ENCODE measurements at places on chromosomes 12 and 14.
A peak's percentile ranks its signal among the peaks of the same experiment; 100 is the strongest.

GRCh38 chr14:100810861-100811461, 15.0 kb upstream of the MEG3 start:
- DNase-seq = no peak

- no peak for DNase-seq
Observed at GRCh38 chr14:90460136-90460535, 63.3 kb downstream of the CALM1 start.

- DNase-seq = no peak
Observed at GRCh38 chr12:1619587-1619986, 9.4 kb upstream of the WNT5B start.

DNA sequence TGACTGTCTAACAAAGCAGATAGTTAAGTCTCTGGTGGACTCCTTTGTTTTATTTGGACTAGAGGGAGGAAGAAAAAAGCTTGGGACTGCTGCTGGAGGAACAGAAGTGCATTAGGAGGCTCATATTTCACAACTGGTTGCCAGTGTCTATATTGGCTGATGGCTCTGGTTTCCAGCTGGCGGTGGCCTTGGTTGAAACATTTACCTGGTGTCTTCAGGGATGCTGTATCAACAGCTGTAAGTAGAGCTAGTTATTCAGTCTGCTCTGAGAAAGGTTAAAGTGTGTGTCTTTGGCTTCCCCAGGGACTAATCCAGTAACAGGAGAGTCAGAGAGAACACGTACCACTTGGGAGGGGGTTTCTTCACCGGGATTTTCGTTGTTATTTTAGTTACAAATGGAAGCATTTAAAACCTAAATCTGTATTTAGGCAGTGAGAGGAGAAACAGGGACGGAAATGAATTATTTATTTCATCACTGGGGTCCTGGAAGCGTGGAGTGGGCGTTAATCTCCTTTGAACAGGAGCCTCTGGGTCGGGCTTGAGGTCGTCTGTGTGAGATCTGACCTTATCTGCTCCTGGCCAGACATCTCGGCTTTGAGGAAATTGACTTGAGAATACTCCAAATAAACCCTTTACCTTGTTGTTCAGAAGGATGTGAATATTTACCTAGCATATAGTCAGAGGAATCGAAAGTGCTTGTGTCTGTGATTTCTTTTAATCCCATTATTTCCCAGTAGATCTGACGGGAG, 149.9 kb downstream of the NRXN3 start:
- peak; percentile 19 for DNase-seq

DNA sequence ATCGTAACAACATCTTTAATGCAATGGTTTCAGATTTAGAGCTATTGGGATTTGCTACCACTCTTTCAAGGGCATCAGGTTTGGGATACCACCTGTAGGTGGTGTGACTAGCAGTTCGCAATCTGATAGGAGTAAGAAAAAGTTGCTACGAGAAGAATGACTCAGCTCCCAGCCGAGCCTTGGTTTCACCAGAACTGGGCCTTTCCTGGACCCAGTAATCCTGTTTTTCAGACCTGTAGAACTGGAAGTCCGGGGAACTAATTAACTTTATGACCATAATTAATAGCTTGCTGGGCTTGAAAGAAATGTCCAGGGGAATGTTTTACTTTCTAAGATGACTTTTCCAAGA, 770 bp downstream of the ABHD4 start:
- no peak for DNase-seq

DNA sequence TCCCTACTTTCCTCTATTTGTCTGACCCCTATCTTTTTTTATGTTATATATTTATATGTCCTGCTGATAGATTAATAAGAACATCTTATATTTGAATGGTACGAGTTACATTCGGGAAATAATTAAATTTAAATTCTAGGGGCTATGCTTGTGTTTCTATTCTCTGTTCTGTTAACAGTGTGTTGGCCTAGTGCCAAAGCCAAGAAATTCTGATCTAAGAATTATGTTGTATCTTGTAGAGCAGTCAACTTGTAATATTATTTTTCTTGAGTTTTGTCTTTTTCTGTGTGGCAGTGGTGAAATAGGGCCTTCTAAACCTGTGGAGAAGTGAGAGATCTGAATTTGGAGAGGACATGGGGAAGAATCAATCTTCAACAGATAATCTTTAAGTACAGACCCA, 9.0 kb upstream of the HSPA2 start:
- no peak for DNase-seq

- no peak for DNase-seq
Observed at GRCh38 chr14:50051106-50051505, 65.3 kb downstream of the VCPKMT start.

DNA sequence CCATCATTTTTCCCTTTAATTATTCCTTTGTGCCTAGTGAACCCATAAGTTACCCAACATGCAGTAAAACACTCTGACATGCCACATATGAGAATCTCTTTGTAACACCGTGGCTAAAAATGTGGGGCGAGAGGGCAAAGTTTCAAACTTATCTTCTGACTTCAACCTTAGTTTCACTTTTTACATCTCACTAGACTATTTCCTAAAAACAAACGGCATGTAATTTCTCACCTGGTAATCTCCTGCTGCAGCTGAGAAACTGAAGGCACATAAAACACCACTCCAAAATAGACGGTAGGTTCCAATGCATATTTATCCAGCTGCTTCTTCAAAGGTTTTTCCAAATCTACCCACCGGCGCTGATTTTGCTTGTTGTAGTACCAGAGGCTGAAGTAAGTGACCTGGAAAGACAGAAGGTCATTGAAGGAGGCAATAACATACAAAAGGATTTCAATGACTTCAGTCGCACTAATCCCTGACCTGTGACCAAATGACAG, 37.9 kb downstream of the PTPN21 start:
- DNase-seq = no peak

DNA sequence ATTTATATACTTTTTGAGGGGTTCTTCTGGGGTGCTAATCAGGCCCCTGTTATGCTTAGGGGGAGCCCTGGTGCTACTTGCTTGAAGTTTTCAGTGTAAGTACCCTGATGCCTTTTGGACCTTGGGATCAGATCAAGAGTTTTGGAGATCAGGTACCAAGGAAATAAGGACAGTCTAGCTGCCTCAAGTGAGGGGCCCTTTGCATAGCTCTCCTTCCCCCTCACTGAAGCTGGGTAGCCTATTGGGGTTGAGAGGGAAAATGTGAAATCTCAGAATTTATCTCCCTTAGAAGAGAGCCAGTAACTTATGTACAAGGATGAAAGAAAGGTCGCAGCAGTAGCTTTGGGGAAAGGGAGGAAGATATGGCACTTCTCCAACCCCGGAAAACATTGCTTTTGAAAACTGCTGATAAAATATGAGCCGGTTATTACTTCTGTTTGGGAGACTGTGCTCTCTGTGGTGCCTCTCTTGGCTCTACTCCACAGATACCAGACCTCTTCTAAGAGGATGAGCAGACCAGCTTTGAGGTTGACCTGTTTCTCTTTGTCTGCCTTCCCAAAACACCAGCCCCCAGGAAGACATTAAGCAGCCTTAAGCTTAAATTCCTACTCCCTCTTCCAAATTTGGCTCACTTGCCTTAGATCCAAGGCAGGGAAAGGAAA, 8.8 kb upstream of the AMHR2 start:
- no peak for DNase-seq

- peak; percentile 86 for DNase-seq
Observed at GRCh38 chr12:1634590-1635191, 5.7 kb downstream of the WNT5B start.

DNA sequence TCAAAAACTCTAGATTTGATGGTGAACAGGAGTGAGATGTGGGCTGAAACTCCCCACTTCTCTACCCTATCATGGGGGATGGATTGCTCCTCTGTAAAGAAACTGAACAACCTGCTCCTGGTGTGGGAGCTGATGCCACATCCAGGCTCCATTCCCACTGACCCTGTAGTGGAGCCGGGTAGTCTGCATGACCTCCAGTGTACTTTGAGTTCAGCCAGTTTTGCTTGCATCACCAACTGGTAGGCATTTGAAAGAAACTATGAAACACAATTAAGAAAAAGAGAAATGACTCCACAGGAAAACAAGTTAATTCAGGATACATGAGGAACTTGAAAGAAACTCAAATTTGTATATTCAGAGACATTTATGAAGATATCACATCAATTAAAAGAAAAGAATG, 27.3 kb upstream of the EMP1 start:
- no peak for DNase-seq

DNA sequence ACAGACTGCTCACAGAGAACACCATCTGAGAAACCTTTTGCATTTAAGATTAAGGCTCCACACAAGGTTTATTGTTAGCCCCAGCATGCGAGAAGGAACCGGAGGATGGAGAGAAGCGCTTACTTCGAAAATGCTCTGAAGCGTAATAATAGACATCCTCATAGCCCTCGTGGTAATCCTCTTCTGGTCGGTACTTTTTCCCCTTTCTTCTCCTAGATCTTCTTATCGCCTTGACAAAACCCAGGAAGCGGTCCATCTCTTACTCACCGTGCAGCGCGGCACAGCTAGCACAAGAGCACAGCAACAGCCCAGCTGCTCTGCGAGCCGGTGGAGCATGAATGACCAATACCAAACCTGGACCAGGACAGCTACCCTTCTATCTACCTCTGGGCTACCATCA, 125.1 kb upstream of the GRIP1 start:
- DNase-seq = peak; percentile 51

- DNase-seq = no peak
Observed at GRCh38 chr12:117013726-117014125, 85.5 kb downstream of the TESC start.

- DNase-seq = no peak
Observed at GRCh38 chr12:131852551-131853299, 24.5 kb downstream of the MMP17 start.

GRCh38 chr12:71009430-71010142, 89.0 kb upstream of the PTPRR start:
- DNase-seq = no peak

GRCh38 chr12:48969833-48970701, 1.5 kb downstream of the WNT10B start:
- peak; percentile 65 for DNase-seq

DNA sequence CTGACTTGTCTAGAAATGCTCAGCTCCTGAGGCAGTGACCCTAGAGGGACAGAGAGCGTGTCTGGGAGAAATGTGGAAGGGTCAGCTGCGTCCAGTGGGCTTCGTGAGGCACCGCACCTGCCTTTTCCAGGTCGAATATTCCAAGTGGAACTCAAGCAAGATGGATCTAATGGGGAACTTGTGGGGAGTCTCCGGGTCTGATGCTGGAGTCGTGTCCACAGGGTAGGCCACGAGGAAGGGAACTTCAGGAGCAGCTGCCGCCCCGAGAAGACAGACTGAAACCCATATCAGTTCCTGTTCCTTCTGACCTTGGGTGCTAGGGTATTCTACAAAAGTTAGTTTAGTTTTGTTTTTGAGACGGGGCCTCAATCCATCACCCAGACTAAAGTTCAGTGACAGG, 67.5 kb downstream of the TNFAIP2 start:
- DNase-seq = no peak

All from glutamatergic neuron (in vitro differentiated cells).